T-helper 17 cell (primary cell): ENCODE measurements at places on chromosomes 5 and 9.

DNA sequence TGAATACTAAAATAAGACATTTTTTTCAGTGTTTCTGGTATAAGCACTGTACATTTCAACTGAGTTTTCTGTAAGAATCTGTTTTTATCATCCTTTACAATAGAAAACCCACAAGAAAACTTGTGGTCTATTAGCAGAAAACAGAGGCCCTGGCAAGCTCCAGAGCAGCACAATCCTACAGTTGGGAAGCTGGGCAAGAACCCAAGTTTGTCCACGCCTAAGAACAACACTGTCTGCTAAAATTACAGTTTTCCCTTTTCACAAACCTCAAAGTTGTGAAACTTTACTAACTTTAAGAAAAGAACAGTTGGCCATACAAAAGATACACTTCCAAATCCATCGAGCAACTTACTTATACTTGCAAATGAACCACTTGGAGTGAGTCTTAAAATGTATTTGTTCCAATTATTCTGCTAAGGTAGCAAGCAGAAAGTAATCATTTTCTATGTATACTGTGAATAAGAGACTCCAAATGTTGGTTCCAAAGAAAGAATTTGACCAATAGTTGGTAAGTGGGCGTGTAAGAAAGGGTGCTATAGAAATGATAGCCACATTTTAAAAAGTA, 982.0 kb upstream of the ARRDC3 start:
- DNase-seq, result no peak

DNA sequence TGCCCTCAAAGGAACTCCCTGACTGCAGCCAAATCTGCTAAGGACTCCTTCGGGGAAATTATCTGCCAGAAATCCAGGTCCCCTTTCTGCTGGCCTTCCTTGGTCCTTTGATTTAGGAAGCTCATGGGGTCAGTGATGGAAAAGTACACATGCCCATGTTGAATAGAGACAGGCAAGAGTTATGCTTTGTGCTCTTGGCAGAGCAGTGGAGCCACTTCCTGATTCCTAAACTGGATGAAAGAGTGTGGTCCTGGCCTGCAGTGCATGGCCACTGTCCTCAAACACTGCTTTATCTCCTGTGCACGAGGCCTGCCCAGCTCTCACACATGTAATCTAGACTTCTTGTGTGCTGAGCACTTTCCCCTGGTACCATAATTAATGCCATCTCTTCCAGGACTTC, 2.0 kb upstream of the EBF1 start:
- DNase-seq, result no peak

GRCh38 chr5:172496671-172497371, 42.5 kb upstream of the SH3PXD2B start:
- no peak for DNase-seq

DNA sequence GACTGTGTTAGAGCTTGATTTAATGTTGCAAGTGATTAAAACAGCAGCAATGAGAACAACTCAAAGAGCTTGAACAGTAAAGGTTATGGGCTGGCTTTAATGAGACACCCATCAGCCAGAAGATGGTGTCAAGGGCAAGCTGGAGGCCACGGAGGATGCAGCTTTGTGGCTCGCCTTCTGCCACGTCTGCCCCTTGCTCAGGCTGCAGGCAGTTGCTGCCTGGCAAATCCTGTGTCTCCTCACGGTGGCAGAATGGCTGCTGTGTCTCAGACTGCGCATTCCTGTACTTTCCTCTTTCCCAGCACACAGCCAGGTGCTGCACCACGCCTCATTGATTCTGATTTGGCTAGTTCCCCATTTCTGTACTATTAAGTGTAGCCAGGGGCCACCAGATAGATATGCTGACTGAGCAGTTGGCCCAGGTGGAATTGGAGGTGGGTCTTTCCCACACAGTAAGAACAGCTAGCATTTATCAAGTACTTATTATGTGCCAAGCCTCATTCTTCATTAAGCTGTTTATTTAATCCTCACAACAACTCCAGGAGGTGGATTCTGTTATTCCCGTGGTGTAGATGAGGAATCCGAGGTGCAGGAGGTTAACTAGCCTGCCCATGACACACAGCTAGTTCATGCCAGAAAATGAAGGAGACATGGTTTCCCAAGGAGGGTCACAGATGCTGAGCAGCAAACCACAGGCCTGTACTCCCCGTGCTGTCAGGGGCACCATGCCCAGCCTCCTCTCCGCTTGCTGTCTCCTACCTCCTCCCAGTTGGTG, 3.5 kb downstream of the NXNL2 start:
- no peak for DNase-seq

GRCh38 chr5:171457208-171457981, 37.9 kb downstream of the FGF18 start:
- DNase-seq, result no peak

- DNase-seq, result no peak
Measured at GRCh38 chr9:131465401-131465800, 37.3 kb upstream of the POMT1 start.

DNA sequence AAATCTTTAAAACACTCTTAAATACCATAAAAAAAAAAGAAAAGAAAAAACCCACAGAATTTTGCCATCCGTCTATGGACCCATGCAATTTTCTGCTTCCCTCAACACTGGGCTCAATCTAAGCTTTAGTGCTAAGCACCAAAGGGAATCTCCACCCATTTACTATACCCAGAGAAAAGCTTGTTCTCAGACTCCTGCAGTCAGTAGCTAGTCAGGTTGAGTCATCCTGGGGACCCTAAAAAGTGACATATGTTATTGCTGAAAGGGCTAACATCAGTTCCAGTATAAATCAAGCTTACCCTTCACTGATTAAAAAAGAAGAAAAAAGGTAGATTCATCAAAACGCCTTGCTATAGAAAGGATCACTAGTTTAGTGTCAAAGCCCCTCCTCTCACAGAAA, 177.6 kb downstream of the MUSK start:
- no peak for DNase-seq

DNA sequence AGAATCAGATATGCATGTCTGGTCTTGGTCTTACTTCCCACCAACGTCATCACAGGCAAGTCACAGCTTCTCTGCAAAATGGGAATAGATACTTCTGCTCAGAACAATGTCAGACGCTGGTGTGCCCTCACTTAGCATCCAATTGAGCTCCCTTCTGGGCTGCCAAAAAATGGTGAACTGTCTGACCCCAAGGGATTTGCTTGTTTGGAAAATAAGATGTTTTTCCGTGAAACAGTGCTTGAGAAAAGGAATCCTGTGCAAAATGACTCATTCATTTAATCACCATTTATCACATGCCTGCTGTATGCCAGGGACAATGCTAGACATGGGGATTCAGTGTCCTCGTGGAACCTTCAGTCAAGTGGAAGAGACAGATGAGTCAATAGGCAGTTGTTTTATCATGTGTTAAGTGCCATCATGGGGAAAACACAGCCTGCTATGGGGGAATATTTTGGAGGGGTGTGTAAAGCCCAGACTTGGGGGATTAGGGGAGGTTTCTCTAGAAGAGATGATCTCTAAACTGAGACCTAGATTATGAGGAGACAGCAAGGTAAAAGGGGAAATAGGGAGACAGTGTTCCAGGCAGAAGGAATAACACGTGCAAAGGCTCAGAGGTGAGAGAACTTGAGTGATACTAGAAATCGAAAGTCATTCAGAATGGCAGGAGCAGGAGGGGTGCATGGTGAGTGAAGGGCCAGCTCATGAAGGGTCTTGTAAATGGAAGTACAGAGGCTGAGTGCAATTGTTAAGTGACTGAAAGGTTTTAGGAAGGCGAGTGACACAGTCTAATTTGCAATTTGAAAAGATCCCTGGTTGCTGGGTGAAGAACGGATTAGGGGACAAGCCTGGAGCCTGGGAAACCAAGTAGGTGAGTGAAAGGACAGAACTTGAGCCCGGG, 3.9 kb downstream of the NIPAL4 start:
- no peak for DNase-seq
